ELF-1 (cell line): ENCODE measurements at places on chromosomes 1 and 21.

DNA sequence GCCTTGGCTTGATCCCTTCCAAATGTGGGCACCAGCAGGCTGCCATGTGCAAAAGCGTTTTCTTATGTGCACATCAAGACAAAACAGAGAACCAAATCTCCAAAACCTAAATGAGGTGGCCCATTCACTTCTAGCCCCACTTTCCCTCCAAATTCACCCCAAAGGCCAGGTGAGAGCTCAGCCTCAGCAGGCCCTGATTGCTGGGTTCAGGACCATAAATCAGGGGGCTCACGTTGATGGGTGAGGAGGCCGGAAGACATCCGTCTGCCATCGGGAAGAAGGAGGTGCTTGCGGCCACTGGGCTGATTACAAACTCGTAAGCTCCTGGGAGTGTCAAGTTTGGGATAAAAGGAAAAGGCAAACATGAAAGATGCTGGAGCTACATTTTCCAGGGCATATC, 86.7 kb upstream of the CLDN14 start:
- no peak for DNase-seq

DNA sequence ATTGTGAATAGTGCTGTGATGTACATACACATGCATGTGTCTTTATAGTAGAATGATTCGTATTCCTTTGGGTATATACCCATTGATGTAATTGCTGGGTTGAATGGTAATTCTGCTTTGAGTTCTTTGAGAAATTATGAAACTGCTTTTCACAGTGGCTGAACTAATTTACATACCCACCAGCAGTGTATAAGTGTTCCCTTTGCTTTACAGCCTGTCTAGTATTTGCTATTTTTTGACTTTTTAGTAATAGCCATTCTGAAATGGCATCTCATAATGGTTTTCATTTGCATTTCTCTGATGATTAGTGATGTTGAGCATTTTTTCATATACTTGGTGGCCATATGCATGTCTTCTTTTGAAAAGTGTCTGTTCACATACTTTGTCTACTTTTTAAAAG, 54.5 kb upstream of the FAM78B start:
- no peak for DNase-seq

- DNase-seq = no peak
Observed at GRCh38 chr1:3393987-3394920, 60.2 kb upstream of the ARHGEF16 start.

DNA sequence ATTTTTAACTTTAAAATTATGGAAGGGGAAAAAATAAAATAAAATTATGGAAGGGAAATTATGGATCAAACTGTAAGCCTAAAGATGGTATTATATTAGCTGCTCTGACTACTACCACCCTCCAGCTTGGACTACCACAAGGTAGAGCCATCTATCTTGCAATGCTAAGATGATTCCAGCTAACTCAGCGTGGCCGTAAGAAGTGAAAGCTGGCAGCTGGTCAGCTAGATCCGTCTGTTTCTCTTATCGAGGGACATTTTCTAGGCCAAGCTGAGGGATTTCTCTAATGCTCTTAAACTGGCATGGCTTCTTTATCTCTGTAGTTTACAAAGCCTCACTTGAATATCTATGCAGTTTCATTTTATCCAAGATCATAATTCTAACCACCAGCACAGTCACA, 31.5 kb downstream of the LYST start:
- no peak for DNase-seq

GRCh38 chr1:154799188-154799587, 70.9 kb downstream of the KCNN3 start:
- DNase-seq = no peak

- peak; percentile 34 for DNase-seq
Observed at GRCh38 chr1:147515045-147515869, 26.0 kb upstream of the BCL9 start.

DNA sequence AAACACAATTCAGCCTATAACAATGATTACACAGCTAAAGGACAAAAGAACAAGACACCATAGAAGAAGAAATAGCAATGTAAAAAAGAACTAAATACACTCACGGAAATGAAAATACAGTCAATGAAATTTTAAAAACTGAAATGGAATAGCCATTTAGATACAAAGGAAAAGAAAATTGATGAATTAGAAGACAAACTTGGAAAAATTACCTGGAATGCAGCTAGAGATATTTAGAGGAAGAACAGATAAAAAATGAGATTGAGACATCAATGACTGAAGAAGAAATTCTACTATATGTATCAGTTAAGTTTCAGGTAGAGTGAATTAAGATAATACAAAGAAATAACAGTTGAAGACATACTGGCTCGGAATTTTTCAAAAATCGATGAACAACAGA, 430.4 kb upstream of the NR5A2 start:
- no peak for DNase-seq

DNA sequence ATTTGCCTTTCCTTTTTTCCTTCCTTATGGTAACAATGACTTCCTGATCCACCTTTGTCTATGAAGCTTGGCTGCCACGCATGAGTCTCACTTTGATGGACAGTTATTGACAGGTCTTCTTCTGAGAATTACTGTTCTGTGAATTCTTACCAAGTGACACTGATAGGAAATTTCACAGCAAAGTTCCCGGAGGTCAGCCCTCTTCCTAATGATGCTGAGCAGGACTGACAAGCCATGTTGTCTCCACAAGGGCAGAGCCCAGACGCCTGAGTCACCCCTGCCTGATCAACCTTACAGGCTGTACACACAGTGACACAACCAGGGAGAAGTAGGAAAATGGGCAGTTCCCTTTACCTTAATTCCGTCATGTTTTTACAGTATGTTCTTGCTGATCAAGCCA, 44.2 kb downstream of the ZC3H11B start:
- DNase-seq = no peak

DNA sequence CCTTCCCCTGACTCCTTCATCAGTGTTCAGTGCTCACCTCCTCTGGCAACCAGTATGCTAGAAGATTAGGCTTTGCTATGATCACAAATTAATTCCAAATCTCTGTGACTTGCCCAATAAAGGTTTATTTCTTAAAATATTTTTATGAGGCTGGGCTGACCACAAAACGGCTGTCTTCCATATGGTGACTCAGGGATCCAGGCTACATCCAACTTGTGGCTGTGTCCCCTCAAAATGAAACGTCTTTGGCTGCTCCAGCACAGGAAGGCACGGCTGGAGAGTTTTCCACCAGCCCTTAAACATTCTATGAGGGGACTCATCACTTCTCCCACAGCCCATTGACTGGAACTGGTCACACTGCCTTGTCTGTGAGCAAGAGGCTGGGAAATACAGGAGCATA, 131.5 kb downstream of the HUNK start:
- no peak for DNase-seq

GRCh38 chr1:215794156-215794555, 227.1 kb downstream of the KCTD3 start:
- no peak for DNase-seq

DNA sequence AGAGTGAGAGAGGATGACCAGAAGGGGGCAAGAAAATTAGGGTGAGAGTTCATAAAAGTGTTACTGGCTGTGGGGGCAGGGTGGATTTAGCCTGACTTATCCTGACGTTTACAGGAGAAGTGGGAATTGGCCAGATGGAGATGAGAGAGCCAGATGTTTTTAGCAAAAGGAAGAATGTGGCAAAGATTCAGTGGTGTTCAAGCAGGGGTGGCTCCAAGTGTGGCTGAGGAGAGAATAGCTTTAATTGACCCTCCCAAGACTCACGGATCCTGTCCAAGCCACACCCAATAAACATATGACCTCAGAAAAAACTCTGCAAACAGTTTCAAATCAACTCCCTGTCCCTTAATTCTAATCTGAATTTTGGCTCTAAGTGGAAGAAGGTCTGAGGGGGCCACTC, 35.2 kb upstream of the EDEM3 start:
- no peak for DNase-seq

DNA sequence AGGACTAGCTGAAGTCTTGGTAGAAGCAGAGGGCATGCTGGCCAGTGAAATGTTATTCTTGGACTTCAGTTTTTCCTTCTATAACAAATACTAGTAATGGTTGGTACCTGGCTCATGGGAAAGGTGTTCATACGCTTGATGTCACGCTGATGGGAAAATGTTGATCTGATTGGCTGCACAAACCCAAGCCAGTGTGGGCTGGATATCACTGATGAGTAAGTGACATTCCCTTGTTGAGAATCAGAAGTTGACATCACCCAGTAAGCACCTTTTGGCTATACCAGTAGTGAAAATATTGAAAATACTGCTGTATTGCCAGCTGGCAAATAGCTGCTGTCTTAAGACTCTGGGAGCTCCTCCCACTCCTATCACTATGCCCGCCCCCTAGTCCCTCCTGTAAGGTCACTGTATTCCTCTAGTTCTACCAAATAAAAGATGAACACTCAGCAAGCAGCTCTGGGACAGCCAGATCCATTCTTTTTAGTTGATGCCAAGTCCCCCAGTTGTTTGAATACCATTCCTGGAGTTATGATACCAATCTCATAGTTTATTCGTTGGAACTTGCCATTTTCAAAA, 168.2 kb downstream of the GRIK1 start:
- no peak for DNase-seq

DNA sequence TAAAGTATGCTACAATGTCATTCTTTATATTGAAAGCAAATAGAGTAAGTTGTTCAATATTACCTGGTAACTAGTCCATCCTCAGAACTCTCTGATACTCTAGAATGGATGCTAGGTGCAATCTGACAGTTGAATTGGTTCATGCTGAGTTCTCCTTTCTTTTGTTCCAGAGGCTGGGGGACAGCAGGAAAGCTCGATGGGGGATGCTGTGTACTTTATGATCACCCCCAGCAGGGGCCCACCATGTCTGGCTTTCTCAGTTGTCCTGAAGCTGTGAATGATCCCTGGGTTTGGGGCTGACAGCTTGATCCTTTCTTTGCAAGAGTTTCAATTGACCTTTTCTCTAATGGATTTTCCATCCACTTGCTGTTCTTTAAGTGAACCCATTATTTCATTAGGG, 22.5 kb downstream of the FMN2 start:
- DNase-seq = peak; percentile 22

DNA sequence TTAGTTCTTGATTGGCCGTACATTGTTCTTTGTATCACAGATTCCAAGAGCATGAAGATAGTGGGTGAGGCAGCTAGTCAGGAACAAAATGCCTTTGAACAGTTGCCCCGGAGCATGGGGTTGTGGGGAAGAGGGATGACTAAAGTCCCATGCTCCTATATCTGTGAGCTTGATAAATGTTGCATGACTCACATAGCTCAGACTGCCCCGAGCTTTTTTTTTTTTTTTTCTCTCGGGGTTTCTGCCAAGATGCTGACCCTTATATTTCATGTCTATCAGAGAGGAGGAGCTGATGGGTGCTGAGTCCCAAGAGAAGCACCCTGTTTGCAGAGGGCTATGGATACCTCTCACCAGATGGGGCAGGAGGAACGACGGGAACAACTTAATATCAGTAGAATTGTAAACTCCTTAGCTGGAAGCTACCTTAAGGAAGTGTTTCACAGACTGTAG, 40.6 kb downstream of the SRRM1 start:
- peak; percentile 49 for DNase-seq

DNA sequence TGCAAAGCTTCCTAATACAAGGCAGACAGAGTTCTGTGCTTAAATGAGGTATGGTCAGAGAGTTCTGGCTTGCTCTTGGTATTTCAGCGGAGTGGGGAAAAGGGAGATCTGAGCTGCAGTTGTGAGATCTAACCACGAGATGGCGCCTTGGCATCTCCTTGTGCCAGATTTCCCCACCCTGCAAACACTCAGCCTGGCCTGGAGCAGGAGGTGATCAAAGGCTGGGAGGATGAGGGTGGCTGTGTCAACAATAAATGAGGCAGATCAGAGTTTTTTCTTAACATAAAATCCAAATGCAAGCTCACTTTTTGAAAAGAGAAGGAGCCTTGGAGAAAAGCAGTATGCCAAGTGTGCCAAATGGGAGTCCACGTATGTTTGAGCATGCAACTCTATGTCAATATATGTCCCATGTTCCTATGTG, 4.1 kb upstream of the TFAP2E start:
- DNase-seq = peak; percentile 93

GRCh38 chr1:116458695-116459094, 85.7 kb downstream of the ATP1A1 start:
- DNase-seq = no peak

DNA sequence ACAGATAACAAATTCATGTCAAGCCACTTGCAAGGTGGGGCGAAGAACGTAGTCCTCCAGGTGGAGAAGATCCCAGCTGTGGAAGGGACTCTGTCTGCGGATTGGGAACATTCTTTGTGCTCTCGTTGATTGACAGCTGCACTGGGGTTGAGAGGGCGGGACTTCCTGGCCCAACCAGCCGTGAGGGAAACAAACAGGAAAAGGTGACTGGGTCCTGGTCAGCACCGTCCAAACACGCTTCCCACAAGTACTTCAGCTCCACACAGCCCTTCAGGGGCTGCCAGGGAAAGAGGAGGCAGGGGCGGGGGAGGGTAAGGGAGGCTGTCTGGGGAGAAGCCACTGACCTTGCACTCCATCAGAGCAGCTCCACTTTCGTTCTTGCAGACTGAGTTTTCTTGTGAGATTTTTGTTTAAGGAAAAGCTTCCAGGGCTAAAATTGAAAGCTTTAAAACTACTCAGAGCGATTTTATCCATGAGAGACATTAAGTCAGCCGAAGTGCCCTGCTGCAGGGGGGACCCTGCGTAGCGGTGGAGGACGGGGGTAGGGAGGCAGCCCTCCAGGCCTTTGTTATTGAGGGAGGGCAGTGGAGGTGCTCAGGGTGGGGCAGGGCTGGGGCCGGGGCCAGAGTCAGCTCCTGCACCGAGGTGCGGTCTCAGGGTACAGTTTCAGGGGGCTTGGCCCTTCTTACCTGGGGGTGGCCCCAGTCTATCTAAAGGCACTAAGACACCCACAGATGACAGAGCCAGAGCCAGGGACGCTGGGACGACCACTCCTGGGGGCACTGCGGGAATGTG, 21.6 kb upstream of the STUM start:
- DNase-seq = peak; percentile 88

DNA sequence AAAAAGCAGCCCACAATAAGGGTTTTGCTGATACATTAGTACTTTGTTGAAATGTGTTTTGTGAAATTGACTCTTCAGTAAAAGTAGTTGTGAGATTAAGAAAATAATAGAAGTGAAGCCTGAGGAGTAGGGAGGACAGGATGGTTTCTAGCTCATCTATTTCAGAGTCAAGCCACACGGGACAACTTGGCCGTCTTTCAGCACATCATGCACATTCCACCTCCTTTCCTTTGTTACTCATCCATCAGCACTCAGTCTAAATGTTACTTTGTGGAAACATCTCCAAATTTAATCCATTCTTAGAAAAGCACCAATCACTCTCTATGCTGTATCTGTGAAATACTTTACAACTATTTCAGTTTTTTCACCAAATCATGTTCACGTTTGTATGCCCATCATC, 223.3 kb downstream of the FGGY start:
- no peak for DNase-seq

- DNase-seq = peak; percentile 33
Observed at GRCh38 chr1:3774946-3775489, 2.5 kb downstream of the SMIM1 start.

DNA sequence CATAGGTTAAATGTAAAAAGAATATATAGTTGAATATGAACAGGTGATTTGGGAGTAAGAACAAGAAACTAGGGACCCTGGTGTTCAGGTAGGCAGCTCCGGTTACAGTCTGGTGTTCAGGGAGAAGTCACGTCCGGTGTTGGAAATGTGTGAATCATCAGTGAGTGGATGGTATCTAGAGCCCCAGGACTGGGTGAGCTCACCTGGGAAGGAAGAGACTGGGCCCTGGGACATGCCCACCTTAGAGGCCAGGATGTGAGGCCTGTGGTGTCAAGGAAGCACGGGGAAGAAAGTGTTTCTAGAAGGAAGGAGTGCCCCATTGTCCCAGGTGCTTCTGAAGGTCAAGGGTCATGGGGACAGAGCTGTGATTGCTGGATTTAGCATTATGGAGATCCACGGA, 1.5 kb upstream of the GJB3 start:
- no peak for DNase-seq

GRCh38 chr1:22334860-22335550, 116.6 kb upstream of the ZBTB40 start:
- no peak for DNase-seq

GRCh38 chr21:44395260-44395659, 41.8 kb downstream of the TRPM2 start:
- DNase-seq = no peak
